ENCODE measurements at places on chromosomes 7 and 10.

DNA sequence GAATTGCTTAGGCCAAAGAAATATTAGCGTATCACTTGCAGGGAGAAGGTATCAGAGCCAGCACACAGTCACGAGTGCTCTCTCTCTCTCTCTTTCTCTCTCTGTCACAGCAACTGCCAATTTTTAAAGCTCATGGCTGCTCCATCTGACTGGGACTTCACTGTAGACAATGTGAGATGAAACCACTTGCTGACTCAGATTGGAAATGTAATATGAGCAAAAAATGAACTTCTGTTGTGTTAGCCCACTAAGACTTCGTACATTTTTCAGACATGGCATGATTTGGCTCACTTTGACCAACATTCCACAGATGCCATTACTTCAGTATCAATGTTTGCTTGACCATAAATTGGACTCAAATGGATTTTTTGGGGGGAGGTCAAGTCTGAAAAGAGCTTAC is 68.1 kb downstream of the DGKB start:
- no peak for DNase-seq

GRCh38 chr7:156984174-156984891 is 26.1 kb downstream of the MNX1 start:
- DNase-seq: no peak

DNA sequence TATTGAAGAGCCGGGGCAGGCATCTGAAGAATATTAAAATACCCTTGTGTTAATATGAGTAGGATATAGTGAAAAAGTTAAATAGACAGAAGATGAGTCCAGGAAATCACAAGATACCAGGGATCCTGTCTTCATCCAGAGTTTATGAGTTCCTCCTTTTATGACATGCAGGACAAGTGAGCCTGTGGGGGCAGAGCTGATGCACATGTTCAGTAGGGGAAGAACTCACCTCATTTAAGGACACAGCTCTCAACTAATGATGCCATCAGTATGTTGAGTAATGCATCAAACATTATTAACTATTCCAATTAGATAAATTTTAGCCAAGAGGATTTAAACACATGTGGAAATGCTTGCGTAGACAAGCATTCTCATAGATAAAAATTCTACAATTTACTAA is 435.8 kb upstream of the AKR1E2 start:
- DNase-seq: no peak

- no peak for DNase-seq
Observed at GRCh38 chr7:105060923-105061322, 46.9 kb downstream of the KMT2E start.

GRCh38 chr10:279655-280054 is 144.4 kb downstream of the ZMYND11 start:
- DNase-seq: no peak

GRCh38 chr10:100364735-100365391 is 17.8 kb downstream of the SCD start:
- no peak for DNase-seq

DNA sequence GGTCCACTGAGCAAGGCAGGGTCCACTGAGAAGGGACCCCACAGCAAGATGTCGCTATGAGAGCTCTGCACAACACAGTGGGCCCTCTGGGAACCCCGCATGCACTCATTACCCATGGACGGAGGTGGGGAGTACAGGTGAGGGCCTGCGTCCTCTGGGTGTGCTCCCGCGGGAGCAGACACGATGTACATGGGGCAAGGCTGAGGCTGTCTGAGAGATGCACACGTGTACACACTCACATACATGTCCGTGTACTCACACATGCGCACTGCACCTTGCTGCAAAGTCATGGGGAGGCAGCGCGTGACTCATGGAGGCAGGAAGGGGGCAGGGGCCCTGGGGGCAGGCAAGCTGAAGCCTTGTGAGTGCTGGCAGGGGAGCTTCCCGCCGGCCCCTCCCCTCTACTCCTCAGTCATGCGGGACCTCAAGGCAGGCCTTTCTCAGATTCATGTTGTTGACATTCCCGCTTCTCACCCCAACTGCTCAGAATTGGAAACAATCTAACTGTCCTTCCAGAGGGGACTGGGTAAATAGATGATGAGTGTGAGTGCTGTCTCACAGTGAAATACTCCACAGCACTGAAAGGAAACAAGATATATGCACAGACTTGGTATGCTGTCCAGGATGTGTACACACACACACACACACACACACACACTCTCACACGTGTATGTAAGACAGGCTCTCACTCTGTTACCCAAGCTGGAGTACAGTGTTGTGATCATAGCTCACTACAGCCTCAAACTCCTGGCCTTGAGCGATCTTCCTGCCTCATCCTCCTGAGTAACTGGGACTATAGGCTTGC is 40.0 kb downstream of the GOLGA7B start:
- DNase-seq: no peak

GRCh38 chr7:24899905-24900304 is 80.1 kb downstream of the OSBPL3 start:
- no peak for DNase-seq

DNA sequence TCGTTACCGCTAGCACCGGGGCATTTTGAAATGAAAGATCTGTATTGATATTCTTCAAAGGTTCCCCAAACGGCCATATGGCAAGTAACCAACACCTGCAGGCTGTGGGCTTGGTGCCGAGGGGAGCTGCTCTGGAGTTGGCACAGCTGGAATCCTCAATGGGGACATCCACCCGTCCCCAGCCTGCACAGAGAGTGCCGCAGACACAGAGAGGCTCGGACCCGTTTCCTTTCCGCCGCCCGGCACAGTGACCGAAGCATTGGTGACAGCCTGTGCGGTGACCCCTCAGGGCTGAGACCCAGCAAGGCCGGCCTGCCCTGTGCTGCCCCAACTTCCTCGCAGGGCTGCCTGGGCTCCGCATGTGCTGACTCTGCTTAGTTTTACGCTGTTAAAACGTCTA is 4.5 kb downstream of the CFAP46 start:
- no peak for DNase-seq

GRCh38 chr10:77358656-77359055 is 279.0 kb downstream of the KCNMA1 start:
- no peak for DNase-seq

DNA sequence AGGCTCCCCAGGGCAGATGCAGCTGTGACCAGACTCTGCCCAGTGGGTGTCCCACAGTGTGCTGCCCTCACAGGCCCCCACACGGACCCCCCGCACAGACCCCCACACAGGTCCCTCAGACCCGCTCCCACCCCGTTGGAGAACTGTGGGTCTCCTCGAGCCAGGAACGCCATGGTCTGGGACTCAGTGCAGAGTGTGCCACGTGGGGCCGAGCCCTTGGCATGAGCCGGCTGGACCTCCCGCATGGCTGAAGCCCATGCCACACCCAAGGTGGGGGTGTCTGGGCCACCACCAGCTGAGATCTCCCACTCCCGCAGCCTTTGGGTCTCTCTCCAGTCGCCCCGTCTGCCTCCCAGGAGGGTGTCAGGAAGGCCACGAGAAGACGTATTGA is 34.3 kb downstream of the JAKMIP3 start:
- DNase-seq: peak; percentile 59

GRCh38 chr10:94428766-94429707 is 26.7 kb downstream of the TBC1D12 start:
- no peak for DNase-seq

DNA sequence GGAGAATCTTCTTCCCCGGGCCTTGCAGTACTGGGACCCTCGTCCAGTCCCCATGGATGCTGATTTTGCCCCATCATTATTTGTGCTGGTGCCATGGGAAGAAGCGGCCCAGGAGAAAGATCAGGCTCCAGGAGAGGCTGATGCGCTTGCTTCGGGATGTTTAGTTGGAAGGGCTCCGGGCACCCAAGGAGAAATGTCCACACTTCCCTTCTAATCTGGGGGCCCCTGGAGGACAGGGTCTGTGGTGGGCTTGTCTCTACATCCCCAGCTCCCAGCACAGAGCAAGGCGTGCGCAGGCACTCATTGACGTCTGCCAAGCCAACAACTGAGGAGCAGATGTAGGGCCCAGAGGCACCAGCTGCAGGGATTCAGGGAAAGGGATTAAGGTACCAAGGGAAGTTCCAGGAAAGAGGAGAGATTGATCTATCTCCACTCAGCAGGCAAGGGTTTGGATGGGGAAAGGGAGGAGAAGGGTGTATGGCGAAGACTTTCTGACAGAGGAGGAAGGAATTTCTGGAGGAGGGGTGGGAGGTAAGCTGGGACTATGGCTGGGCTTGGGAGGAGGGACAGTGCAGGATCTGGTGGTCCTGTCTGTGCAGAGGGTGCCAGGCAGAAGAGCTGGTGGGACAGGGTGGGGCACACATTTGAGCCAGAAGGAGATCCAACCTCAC is 38.7 kb upstream of the LEP start:
- no peak for DNase-seq

- no peak for DNase-seq
Observed at GRCh38 chr7:148334959-148335577, 255.5 kb upstream of the C7orf33 start.

DNA sequence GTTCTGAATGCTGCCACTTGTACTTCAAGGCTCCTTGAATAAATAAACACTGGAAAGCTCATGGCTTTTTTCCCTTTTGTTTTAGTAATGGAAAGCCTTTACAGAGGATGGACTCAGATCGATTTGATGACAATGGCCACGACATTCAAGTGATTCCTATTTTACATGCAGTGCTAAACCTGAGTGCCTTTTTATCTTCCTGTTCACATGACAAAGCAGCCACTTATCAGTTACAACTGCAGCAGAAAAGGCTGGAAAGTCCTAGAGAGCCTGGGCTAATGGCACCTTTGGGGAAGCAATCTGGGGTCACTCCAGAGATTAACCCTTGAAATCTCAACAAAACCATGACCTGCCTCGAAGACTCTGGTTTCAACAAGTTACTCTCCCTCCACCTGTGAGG is 249.0 kb upstream of the AUTS2 start:
- no peak for DNase-seq

- DNase-seq: peak; percentile 72
Observed at GRCh38 chr7:149870701-149871483, 2.9 kb upstream of the ATP6V0E2 start.

DNA sequence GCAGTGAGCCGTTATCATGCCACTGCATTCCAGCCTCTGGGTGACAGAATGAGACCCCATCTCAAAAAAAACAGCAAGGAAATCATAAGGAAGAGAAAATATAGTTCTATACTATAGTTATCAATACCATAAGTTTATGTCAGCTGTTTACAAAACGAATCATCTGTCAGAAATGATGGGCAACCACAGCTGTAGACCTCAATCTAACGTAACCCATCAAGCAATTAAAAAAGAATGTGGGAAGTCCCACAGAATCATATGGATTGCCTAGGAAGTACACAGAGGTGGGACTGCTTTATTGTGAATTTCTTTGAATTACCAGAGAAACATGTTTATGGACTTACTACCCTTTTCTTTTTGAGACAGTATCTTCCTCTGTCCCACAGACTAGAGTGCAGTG is 6.9 kb downstream of the NRBF2 start:
- no peak for DNase-seq

DNA sequence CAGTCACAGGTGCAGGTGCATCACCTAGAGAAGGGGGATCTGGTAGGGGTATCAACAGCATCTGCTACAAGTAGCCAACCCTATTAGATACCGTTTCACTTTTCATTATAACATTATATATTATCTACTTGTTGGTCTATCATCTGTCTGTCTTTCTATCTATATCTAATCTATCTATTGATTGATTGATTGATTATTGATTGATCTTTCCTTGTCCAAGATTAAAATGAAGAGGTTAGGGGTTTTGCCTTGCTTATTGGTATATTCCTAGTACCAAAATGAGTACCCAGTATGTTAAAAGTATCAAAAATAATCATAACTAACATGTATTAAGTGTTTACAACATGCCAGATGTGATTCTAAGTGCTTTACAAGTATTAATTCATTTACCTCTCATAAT is 121.5 kb downstream of the GPR158 start:
- no peak for DNase-seq

DNA sequence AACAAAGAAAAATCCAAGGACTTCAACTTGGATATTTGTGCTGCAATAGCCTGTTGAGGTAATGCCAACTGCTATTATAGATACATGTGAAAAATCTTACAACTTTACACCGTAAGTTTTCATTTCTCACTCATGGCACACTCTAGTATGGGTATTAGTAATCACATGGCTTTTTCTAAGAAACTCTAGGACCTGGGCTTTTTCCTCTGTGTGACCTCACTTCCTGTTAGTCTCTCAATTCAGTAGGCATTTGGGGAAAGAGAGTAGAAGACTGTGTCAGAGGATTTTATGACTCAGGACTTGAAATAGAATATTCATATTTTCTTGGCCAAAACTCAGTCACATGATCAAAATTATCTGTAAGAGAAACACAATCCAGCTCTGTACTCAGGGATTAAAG is 1049.9 kb downstream of the REEP3 start:
- DNase-seq: no peak

- peak; percentile 65 for DNase-seq
Observed at GRCh38 chr7:30780941-30781340, 9.7 kb downstream of the MINDY4 start.

DNA sequence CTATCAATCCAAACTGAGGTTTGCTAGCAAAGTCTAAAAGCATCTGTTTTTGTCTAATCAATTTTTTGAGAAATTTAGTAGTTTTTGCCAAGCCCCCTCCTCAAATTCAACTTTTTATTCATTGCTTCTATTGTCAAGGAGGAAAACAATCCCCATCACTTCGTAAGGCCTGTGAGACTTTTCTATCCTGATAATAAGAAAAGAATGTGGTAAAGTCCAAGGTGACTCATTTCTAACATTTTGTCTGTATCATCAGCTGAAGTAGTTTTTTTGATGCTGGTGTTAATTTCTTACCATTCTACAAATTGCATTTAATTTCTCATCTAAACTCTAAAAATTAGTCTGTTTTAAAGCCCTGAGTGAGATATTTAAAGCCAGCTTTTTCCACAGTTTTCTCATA is 11.7 kb downstream of the ANK3 start:
- no peak for DNase-seq

DNA sequence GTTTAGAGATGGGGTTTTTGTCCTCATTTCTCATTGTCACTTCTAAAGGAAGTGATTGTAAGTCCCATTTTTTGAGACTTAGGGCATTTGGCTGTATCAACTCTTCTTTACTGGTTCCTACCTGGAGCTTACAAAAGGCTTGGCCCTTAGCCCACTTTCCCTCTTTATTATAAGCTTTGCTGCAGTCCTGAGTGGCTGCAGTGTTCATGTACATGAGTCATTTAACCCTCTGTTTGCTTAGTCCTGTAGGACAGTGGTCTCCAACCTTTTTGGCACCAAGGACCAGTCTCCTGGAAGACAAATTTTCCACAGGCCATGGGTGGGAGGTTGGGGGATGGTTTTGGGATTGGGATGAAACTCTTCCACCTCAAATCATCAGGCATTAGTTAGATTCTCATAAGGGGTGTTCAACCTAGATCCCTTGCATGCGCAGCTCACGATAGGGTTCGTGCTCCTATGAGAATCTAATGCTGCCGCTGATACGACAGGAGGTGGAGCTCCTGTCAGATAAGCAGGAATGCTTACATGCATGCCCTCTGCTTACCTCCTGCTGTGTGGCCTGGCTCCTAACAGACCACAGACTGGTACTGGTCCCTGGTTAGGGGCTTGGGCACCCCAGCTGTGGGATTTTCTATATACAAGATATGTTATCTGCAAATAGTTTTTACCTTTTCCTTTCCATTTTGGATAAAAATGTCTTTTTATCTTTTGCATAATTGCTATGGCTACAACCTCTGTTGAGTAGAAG is 99.7 kb downstream of the CCSER2 start:
- no peak for DNase-seq

All from coronary artery (tissue), 2 donors.